Left cardiac atrium (tissue), 4 donors: ENCODE measurements at places on chromosomes 13 and 19. TPM values are rescaled to one million over a fixed set of nuclear protein-coding genes. Genes with fewer than 3 reads are reported as not detected.

GRCh38 chr13:25380082-25380481 is 8.3 kb downstream of the ATP8A2 start:
- DNase-seq, result no peak

DNA sequence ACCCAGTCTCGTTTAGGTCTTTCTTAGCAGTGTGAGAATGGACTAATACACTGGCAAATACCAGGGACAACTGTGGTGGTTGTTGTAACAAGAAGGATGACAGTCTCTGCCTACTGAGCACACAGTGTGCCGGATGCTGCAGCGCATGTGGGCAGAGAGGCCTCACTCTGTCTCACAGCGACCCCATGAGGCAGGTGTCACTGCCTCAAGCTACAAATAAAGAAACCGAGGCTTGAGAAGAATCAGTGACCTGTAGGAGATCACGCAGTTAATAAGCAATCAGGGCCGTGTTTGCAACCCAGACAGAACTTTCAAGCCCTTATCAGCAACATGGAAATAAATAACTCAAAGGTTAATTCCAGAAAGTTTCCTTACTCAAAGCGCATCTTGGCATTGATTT is 40.5 kb upstream of the GAS6 start:
- DNase-seq, result peak; percentile 77

GRCh38 chr19:49017041-49017665 is at the start of gene LHB:
TSS of gene LHB (minus strand) at chr19:49017091. CDS start at chr19:49017081, 10 bp downstream.
- DNase-seq, result no peak

- no peak for DNase-seq
Measured at GRCh38 chr13:97171136-97171535, 51.0 kb upstream of the MBNL2 start.

- DNase-seq, result no peak
Measured at GRCh38 chr19:55015126-55015525, 22.9 kb downstream of the GP6 start.

DNA sequence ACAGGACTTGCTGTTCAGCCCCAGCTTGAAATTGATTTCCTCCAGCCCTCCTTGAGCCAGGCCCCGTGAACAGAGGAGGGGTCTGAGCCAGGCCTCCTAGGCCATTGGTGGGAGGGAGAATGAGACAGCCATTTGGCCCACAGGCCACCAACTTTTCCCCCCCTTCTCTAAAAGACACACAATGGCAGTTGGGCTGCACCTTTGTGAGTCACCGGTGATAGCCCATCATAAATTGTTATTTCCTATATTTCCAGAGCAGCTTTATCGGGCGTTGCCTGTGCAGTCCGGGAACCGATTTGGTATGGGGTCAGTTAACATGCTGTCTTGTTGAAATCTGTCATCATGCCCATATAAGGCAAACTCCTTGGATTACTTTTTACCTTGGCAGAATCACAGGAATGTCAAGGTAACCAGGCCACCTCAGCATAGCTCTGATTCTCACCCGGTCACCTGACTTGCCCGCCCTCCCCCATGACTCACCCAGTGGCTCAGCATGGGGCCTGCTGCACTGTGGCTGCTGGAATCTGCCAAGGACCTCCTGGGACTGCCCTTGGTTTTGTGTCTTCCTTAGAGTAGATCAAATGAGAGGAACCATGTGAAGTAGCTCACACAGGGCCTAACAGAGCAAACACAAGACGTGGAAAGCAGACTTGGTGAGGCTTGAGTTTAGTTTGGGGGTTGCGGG is 36.1 kb downstream of the ACTN4 start:
- peak; percentile 74 for DNase-seq

GRCh38 chr13:100484702-100485101 is 103.9 kb downstream of the GGACT start:
- DNase-seq, result no peak

The RPL36 gene
- 500 TPM for total RNA-seq

DNA sequence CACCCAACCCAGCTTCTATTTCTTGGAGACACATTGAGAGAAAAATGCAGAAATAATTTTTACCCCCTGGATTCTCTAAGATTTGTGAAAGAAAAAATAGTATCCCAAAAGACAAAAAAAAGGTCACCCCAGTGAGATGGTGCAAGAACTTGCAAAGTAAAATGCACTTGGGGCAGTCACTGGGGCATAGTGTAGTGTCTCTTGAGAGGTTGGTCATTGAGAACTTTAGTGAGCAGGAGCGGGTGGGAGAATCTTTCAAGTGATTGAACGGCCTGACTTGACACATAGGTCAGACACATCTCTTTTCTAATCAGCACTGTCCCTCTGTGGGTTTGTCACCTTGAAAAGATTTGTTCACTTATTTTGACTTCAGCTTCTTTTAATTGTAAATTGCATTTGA is 2.4 kb downstream of the ZNF85 start:
- no peak for DNase-seq

GRCh38 chr13:75910591-75910990 is 274.5 kb downstream of the LMO7 start:
- DNase-seq, result no peak

The ZNF529 gene
- total RNA-seq, result 12.7 TPM

DNA sequence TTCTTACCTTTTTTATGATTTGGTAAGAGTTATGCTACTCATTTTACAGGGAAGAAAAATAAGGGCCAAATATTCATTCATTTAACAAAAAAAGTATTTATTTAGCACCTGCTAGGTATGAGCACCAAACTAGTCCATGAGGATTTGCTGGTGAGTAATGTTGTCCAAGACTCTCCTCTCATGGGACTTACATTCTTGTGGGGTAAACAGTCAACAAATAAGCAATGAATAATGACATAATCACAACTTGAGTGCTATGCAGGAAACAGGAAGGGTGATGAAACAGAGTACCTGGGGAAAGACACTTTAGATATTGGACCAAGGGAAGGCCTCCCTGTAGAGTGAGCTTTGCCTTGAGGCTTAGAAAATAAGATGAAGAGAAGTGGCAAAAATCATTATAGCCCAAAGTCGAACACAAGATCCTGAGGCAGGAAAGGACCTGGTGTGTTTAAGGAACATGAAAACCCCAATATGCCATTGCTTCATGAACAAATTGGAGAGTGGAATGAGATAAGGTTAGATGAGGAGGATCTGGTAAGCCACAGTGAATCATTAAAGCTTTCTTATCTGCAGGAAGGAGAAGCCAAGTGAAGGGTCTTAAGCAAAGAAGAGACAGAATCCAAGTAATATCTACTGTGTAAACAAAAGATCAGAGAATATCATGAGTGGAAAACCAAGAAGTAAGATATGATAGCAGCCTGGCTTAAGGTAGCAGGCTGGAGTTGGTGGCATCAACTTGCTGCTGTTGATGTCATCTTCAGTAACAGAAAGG is 294.5 kb upstream of the NBEA start:
- DNase-seq, result no peak

The CTXN1 gene
- total RNA-seq, result 0.97 TPM

DNA sequence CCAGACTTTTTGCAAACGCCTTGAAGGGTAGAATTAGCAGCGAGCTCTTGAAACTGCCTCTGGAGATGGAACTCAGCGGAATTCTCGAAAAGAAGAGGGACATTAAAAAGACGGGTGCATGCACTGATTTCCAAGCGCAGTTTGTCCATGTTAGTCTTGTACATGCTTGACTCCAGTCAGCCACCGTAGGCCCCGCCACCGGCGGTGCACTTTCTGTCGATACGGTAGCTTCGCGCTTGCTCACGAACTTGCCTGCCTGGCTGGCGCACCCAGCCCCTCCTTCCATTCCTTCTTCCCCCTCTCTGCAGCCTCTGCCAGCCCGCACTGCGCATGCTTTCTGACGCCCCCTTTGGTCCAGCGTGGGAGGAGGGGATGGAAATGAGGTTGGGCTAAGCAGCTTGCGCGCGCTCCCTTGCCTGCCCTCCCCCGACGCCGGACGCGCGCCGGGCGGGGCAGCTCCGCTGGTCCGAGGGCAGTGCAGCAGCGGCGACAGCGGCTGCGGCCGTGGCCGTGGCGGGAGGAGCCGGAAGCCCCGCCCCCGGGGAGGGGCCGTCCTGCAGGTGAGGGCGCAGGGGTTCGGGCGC is at the start of gene ZNF575:
Gene ZNF575, plus strand, starts transcription at position 227 of the 584 bp plus-strand sequence. CDS start 1,235 bp downstream, outside the sequence.
- peak; percentile 89 for DNase-seq

GRCh38 chr13:94662274-94662945 is 49.9 kb downstream of the SOX21 start:
- DNase-seq, result no peak

DNA sequence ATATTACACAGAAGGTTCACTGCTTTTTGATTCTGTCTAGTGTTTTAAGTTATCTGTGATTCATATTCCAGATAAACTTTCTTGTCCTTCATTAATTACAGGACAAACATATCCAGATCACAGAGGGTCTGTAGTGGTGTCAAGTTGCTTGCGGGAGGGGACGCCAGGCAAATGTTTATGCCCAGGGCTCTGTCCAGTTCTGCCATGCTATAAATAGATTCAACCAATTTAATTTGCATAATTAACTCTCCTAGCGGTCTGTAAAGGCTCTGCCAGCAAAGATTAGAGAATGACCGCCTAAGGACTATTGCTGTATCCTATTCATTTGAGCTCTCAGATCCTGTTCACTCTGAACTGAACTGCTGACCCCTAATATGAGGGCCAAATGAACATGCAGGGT is 59.7 kb upstream of the TRPC4 start:
- no peak for DNase-seq

The KIR2DL4 gene
- not detected for total RNA-seq

The SIGLECL1 gene
- not detected for total RNA-seq

DNA sequence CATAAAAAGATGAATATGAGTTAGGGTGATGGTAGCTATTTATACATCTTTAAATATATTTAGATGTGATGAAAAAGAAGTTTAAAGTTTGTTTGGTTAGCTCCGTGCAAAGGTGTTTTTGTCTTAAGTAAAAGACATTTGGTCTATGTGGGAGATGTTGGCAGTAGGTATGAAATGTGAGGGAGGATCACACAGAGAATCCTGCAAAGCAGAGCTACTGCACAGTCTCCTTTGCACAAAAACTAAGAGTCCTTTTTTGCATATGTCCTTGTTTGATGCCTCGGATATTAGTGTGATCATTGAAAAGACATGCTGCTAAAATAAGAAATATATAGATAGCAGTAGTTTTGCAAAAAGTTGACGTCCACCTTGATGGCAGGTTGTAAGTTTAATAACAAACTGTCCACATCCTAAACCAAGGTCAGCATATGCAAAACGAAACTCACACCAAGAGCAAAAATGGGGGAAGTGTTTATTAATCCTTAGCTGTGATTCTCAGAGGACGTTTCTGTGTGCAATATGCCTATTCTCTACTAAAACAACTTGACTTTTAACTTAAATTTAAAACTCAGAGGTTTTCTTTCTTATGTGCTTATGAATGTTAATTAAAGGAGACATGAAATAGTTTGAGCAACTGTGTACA is 870.1 kb downstream of the PCDH9 start:
- DNase-seq, result no peak

- DNase-seq, result no peak
Measured at GRCh38 chr13:111492341-111492950, 172.0 kb downstream of the TEX29 start.

- DNase-seq, result no peak
Measured at GRCh38 chr13:93673885-93674284, 447.3 kb downstream of the GPC6 start.

- DNase-seq, result no peak
Measured at GRCh38 chr13:44365008-44365407, 8.6 kb upstream of the SERP2 start.

DNA sequence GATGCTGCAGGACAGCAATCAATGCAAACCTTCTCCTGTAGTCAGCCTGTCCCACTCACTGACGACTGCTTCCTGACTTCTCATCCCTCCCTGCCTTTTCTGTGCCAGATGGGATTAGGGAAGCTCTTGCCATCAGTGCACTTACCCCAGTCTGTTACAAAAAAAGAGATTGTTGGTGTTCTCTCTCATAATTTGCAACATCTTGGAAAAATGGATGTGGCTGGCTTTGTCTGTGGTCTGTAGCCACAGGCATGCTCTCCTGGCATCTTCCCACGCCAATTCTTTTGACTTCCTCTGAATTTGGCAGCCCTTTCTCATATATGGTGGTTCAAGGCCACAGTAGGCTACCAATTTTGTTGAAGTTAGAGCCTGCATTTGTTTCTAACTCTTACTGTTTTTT is 11.6 kb upstream of the HTR2A start:
- no peak for DNase-seq

The CD33 gene
- total RNA-seq, result 11.4 TPM

The EBI3 gene
- 1.2 TPM for total RNA-seq

GRCh38 chr13:43375797-43376465 is 352.5 kb downstream of the DNAJC15 start:
- DNase-seq, result no peak

The MISP gene
- 0.18 TPM for total RNA-seq

The SIGLEC5 gene
- 0.71 TPM for total RNA-seq

- no peak for DNase-seq
Measured at GRCh38 chr13:109719962-109720646, 66.3 kb downstream of the IRS2 start.

The FUT2 gene
- not detected for total RNA-seq

The BRME1 gene
- total RNA-seq, result 1.1 TPM

The SELENOV gene
- not detected for total RNA-seq

The SHFL gene
- total RNA-seq, result 18.7 TPM

DNA sequence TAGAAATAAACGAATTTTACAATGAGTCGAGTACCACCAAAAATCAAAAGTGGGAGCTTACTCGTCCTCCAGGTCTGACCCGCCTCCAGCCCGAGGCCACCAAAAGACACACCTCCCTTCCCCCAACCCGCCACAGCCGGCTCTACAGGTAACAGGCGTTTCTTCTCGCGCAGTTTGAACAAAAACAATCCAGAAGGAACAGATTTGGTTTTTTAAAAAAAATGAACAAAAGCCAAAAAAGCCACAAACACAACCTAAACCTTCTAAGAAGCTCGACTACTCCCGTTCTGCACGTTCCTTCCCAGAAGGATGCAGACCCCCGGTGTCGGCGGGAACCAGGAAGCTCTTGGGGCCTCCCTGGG is 671 bp downstream of the ZDHHC20 start:
- peak; percentile 47 for DNase-seq

The CALM3 gene
- total RNA-seq, result 229 TPM

DNA sequence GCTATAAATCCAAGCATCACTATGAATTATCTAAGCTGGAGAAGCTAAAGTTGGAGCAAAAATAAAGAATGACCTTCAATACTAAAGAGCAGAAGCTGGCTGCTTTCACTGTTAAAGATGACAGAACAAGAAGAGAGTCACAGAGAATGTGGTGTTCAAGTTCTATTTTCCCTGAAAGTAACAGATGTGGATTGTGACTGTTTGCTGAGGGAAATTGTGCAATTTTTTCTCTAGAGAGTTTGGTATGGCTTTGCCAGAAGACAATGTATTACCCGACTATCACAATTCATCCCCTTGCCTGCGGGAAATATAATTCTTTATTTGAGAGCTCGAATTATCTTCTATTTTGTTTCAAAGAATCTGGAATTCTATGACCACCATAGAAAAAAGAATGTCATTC is 83.1 kb downstream of the TNFSF13B start:
- no peak for DNase-seq
